ENCODE measurements at places on chromosomes 13 and 19.
A peak's percentile ranks its signal among the peaks of the same experiment; 100 is the strongest.

DNA sequence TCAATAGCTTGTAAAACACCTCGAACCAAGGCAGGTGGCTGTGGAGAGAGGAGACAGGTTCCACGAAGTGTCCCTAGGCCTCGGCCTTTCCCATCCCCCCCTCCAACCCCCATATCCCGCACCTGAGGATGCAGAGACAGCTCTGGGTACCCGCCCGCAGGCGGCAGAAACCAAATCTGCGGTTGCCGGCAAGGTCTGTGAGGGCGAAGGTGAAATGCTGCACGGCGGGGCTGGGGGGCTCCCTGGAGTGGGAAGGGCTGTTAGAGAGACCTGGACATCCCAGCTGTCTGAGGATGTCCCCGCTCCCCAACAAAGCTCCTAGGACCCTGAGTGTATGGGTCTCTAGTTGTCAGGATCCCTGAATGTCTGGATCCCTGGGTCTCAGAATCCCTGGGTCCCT is 2.8 kb downstream of the DENND1C start:
- DNase-seq, result no peak

- peak; percentile 6 for DNase-seq
These were observed 55.8 kb downstream of the PEPD start for GRCh38 chr19:33465834-33466233.

- DNase-seq, result peak; percentile 85
These were observed 5.5 kb upstream of the SAE1 start for GRCh38 chr19:47124937-47125668.

DNA sequence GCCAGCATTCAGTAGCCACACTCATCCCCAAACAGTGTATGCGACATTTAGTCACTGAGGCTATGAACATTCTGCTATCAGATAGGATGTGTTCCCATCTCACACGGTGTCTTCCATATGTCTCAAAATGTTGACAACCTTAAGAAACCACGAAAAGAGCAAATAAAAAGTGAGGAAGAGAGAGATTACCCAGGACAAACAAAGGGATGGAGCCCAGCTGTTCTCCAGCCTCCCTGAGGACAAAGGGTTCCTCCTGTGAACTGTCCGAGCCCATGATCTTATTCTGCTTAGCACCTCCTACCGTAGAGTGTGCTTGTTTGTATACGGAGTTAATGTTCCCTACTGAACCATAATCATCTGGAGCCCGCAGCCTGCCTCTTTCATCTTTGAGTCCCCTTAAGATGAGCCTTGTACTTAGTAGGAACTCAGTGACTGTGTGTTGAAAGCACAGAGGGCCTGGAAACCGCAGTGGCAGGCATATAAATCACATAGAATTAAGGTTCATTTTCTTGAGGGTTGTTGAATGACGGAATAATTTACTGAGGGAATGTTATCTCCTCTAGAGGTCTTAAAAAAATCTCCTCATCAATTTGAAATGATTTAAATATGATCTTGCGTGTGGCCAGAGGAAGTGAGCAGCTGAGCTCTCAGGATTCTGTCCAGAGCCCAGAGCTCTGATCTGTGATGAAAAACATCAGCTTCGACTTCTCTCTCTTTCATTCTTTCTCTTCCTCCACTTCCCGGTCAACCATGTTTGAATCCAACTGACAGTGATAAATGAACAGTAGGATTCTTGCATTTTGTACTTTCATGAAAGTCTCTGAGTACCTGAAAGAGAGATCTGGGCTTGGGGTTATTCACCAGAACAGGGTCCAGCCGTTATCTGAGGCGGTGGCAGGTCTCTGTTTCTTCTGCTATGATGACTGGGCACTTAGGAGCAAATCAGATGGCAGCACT is 200.5 kb downstream of the KLF5 start:
- DNase-seq, result peak; percentile 50

- DNase-seq, result peak; percentile 12
These were observed 44.5 kb downstream of the RUBCNL start for GRCh38 chr13:46342538-46342937.

Data from NCI-H1417 (cell line).